ENCODE measurements at places on chromosomes 13 and 19. TPM values are rescaled to one million over a fixed set of nuclear protein-coding genes. Genes with fewer than 3 reads are reported as not detected.

CFAP97D2 gene
- 1.5 TPM for total RNA-seq

SHISA7 gene
- not detected for total RNA-seq

PTH2 gene
- total RNA-seq = not detected

RNF17 gene
- not detected for total RNA-seq

IGFL1 gene
- not detected for total RNA-seq

KLK15 gene
- not detected for total RNA-seq

DIAPH3 gene
- not detected for total RNA-seq

NOTCH3 gene
- total RNA-seq = 0.05 TPM

CNN1 gene
- not detected for total RNA-seq

NALCN gene
- total RNA-seq = not detected

PEG3 gene
- 0.57 TPM for total RNA-seq

- DNase-seq = peak; percentile 70
Measured at GRCh38 chr19:14048443-14049153, 13.3 kb downstream of the PALM3 start.

DNA sequence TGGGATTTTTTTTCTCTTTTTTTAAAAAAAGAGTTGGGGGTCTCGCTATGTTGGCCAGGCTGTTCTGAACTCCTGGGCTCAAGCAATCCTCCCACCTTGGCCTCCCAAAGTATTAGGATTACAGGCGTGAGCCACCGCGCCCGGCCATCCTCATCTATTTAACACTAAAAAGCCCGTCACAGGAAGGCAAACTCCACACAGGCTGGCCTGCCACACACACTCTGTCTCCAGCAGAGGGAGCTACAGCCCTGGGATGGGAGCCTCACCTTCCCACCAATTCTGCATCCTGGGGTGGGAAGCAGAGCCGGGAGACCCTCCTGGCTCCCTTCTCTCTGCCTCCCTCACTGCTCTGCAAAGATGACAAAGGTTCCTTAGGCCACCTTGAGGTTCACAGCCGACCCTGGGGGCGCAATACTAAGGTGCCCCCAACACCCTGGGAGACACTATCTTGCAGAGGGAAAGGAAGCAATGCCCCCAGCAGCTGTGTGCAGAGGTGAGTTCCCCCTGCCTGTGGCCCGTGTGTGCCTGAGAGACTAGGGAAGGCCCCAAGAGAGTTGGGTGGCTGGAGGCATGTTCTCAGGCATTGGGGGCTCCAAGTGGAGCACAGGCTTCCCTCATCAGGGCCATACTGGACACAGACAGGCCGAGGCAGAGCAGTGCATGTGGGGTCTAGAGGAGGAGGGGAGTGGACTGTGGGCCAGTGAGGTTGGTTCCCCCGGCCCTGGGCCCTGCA is 27.4 kb upstream of the TIMM44 start:
- no peak for DNase-seq

DNA sequence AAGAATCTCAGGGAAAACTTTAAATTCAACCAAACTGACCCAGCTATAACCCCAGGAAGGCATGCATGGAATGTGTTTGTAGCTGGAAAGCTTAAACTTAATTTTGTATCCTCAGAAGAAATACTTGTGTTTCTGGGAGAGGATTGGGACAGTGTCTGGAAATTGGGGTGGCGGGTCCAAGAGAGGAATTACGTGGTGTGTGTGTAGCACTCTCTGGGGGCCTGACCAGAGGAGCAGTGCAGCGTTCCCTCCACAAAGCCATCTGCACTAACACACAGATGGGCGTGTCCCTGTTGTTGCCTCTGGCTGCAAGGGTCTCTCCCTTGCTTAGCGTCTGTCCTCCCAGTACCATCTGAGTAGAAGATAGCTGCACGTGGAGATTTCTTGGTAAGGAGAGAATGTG is 6.4 kb downstream of the GARRE1 start:
- no peak for DNase-seq

GRCh38 chr19:7482584-7483439 is 6.0 kb downstream of the PEX11G start:
- no peak for DNase-seq

GRCh38 chr13:110377826-110378201 is 70.7 kb downstream of the COL4A2 start:
- DNase-seq = no peak

- no peak for DNase-seq
Measured at GRCh38 chr13:52414051-52414450, 8.1 kb upstream of the THSD1 start.

DNA sequence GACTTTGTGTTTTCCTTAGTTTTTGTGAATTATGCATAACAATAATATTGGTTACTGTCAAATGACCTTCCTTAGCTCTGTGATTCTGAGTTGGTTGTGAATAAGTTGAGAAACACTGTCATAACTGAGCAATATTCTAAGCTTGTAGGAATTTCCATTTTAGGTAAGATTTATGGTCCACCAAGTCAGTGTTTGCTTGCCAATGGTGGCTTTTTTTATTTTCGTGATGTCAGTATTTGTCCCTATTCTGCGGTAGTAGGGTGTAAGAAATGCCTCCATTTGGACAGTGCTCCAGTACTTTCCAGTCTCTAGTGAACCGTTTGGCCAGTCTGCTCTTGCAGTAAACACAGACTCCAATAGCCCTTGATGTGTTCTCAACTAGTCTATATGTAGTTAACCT is 94.7 kb downstream of the FRY start:
- DNase-seq = no peak

DNA sequence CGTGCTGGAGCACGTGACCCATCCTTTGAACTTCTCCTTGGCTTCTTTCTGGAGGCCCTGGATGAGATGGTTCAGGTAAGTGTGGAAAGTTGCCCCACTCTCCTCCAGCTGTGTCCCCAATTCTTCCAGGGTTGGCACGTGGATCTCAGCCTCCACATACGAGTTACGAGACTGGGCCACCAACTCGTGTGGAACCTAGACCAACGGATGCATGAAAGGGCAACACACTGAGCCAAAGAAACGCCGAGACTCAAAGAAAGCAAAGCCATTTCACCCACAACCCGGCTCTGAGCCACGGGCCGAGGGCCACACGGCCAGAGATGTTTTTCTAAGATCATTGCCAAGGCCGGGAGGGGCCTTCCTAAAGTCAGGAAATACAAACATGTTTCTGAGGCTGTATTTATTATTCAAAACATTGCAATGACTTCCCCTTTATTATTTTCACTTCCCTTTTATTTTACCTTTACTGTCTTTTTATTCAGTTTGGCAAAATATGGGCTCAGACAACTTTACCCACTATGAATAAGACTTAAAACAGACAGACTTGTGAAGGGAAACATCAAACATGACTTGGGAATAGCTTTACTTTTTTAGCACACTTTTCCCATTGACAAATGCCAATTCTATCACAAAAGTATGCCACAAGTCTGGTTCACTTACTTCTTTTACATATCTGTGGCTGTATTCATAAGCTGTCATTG is 94.6 kb downstream of the KL start:
- no peak for DNase-seq

GRCh38 chr19:9989504-9989903 is 20.8 kb downstream of the COL5A3 start:
- no peak for DNase-seq

DNA sequence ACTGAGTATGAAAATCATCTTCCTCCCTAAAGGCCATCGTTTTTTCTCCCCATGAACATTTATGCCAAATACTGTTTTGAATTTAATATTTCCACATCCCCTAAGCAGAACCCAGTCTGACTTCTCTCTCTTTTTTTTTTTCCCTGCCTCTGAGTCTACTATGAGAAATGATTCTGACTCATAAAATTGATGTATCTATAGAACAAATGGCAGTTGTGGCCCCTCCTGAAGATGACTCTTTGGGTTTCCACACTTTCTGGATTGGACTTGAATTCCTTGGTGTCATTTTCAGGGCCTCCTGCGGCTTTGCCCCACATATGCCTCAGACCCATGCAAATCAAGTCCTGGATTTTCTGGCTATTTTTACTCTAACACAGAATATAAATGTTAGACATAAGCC is 22.7 kb upstream of the NAXD start:
- no peak for DNase-seq

DNA sequence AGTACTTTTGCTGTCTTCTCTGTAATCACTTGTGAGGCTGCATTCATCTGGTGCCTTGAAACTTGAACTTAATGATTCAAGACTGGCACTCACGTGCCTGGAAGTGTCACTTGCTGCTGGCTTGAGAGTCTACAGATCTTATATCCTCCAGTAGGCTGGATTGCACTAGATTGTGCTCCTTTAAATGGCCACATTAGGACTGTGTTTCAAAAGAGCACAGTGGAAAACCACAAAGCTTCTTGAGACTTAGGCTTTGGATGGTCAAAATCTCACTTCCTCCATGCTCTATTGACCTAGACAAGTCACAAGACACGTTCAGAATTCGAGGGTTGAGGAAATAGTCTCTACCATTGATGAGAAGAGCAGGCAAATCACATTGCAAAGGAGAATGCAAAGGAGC is 1278.8 kb upstream of the MIR17HG start:
- DNase-seq = no peak

DNA sequence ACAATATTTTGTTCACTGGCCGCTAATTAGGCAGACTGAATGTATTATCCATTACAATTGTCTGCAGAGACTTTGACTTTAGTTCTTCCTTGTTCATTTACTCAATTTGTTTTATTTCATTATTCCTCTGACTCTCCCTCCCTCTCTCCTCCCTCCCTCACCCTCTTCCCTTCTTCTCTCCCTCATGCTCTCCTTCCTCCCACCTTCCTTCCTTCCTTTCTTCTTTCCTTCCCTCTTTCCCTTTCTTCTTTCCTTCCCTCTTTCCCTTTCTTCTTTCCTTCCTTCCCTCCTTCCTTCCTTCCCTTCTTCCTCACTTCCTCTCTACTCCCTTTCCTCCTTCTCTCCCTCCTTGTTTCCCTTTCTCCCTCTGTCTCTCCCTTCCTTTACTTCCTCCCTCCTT is 1591.0 kb upstream of the SLC10A2 start:
- DNase-seq = no peak

DNA sequence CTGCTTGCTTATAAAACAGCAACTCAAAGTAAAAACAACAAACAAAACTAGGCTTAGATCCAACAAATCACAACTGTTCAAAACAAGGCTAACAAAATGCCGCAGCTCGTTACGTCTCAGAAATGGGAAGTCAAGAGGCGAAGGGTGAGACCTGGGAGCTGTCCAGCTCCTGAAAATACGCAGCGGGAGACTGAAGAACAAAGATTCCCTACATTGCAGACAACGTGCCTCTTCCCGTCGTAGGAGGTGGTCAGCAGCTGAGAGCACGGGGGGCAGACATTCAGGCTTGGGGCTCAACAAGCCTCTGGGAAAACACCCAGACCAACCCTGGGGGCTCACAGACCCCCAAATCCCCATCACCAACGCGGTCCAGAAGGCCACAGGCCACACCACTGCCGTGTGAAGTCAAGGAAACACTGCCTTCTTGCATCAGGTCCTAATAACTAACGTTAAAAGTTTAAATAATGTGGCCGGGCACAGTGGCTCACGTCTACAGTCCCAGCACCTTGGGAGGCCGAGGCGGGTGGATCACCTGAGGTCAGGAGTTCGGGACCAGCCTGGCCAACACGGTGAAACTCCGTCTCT is 13.5 kb downstream of the PLPP2 start:
- no peak for DNase-seq

DNA sequence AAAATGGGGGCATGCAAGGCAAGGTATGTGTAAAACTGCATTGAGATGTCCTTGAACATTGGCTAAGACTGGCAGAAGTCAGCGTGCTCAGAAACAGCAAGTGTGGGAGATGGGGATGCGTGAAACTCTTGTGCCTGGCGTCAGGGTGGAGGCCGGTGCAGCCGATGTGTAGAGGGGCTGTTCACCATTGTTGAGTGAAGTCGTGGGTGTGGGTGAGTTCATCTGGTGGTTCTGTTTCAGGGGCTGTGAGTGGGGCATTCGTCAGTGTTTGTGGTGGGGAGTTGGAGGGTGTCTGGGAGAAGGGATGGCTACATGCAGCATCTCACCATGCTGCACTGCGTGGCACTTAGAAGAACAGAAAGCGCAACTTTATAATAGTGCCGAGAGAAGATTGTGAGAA is 11.4 kb upstream of the MIA start:
- no peak for DNase-seq

DNA sequence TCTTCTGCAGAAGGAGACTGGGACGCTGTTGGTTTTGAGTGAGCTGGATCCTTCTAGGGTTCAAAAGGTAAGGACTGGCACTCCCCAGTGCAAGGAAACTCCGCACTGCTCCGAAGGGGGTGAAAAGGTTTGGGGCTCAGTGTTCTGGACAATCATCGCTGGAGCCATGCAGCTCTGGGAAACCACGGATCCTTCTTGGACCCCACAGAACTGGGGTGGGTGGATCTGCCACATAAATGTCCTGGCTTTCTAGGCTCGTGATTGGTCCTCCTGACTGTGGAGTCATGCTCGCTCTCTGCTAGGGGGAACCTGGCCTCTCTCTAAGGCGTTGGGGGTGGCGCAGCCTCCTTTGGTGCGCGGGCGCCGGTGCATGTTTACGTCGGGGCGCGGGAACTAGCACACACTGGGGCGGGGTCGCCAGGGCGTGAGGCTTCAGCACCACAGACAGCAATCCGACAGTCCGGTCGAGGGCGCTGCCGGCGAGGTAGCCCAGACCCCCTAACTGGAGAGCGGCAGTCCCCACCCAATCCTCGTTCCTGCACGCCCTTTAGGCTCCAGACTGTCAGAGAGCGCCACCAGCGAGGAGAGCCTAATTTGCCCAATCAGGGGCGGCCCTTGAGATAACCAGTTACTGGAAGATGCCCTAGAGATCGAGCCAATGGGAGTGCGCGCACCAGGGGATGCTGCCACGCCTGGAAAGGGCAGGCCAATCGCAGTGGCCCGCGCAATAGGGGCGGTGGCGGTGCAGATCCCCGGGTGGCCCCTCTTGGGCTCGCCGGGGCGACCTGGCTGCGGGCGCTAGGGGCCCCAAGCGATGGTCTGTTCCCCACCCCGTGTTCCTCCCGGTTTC is 913 bp upstream of the ELAVL3 start:
- DNase-seq = peak; percentile 47

DNA sequence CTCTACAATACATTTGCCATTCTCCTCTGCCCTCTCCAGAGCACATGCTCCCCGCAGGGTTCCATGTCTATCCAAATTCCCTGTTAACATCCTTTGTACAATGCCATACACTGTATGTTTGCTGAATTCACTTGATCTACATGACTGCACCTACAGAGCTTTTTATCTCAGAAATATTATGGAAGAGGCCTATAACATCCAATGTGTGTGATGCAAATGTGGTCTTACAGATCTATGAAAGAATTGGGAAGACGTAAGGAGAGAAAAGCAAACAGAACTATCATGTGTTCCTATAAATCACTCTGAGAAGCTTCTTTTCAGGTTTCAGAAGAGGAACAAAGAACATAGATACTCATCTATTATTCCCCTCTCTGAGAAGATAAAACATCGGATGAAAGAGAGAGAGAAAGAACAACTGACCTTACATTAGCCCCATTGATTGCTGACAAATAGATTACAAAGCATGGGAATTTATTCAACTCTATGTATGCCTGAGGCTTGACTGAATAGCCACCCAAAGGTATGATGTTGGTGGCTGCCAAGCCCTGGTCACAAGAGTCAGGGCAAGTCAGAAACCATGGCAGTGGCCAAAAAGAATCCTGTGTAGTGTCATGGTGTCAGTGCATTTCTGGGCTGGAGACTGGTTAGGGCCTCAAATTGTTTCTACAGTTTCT is 425.2 kb downstream of the FOXO1 start:
- no peak for DNase-seq
